Frontal cortex (tissue), 4 donors: ENCODE measurements at places on chromosomes 7 and 10.

GRCh38 chr7:93232673-93233018 is 480 bp downstream of the VPS50 start:
- DNase-seq: no peak

DNA sequence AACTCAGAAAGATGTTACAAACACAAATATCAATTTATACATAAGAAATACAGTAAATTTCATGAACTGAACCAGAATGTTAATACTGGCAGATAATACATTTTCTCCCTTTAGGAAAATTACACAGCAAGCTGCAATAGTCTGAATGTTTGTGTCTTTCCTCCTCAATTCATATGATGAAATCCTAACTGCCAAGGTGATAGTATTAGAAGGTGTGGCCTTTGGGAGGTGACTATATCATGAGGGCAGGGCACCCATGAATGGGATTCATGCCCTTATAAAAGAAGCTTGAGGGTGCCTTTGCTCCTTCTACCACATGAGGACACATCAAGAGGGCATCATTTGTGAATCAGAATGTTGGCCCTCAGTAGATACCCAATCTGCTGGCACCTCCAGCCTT is 64.3 kb upstream of the GPR22 start:
- DNase-seq: no peak

- DNase-seq: no peak
Measured at GRCh38 chr10:12375076-12375504, 25.7 kb downstream of the CAMK1D start.

GRCh38 chr7:22480523-22481075 is 19.4 kb downstream of the STEAP1B start:
- DNase-seq: no peak
